ENCODE measurements at places on chromosomes 2 and 18.
A peak's percentile ranks its signal among the peaks of the same experiment; 100 is the strongest.

- DNase-seq, result no peak
These were observed 66.8 kb downstream of the REL start for GRCh38 chr2:60948161-60948560.

DNA sequence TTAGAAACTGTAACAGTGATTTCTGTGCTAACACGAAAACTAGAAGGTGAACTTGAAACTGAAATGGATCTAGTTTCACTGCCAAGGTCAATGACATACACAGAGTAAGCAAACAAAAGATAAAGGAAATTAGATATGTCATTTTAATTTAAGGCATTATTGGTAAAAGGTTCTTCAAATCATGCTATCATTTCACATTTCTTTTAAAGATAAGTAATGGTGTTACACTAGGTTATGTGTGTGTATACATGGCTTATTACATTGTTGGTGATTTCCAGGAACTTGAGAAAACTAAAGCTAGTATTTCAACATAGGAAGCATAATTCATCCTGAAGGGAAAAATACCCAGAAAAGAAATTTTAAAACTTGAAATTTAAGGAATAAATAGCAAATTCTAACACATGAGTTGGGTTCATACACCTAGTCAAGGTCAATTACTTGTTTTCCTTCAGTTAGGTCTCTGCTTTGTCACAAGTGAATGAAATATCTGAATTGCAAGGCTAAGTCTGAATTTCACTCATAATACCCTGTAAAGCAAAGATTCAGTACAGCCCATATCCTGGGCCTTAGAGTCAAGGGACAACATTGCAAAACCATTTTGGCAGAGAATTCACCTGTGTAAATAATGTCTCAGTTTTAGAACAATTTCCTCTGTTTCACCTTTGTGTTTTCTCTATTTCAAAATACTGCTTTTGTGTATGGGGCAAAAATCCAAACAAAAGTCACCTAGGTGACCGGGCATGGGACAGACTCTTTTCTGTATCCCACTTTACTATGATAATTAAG is 141.6 kb downstream of the SRBD1 start:
- no peak for DNase-seq

DNA sequence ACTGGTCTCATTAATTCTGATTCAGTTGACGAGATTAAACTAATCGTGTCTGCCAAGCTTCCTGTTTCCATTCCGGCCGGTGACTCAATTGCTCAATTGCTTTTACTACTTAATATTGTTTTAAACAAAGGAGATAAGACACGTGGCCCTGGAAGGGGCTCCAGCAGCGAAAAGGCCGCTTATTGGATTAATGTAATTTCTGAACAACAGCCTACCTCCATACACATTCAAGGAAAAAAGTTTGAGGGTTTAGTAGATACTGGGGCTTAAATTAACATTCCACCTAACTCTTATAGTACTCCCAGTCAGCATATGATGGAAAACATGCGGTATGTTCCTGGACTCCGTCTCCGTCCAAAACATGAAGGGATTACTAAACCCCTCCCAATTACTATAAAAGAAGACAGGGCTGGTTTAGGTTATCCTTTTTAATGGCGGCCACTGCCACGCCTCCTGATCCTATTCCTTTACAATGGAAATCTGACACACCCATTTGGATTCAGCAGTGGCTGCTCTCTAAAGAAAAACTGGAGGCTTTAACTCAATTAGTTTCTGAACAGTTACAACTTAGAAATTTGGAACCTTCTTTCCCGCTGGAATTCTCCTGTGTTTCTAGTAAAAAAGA is 27.1 kb downstream of the VPS54 start:
- DNase-seq, result no peak

DNA sequence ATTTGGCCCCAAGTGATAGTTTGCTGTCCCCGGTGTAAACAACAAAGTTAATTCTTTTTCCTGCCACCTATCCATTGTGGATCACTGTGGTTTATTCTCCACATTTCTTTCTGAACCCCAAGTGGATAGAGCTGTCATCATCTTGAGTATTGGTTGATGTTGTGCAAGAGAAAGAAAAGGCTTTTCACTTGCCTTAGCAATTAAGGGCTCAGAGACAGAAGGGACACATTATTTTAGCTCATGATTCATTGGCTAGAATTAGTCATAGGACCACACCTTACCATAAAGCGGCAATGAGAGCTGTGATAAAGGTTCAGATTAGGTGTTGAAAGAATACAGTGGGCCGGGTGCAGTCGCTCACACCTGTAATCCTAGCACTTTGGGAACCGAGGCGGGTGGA is 442.1 kb upstream of the DCC start:
- DNase-seq, result no peak

GRCh38 chr2:38751596-38752410 is 642 bp upstream of the SRSF7 start:
- DNase-seq, result no peak

DNA sequence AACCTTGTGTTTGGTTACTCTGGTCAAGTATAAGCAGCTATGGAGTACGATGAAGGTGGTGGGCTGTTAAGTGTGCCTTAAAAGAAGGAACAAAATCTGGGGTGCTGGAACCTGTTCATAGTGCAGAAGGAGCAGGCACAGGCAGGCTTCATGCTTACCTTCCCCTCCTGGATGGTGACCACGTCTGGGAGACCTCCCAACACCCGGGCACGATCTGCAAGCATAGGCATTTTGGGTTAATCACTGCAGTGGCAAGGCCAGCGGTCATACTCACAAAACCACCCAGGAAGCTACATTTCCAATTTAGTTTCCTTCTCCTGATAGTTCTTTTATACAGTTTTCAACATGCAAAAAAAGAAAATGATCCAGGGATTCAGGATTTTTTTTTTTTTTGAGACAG is 58.7 kb upstream of the LPIN2 start:
- DNase-seq, result no peak

- DNase-seq, result no peak
These were observed 288.5 kb downstream of the PDE11A start for GRCh38 chr2:177783835-177784744.

- DNase-seq, result no peak
These were observed 395.6 kb downstream of the SPAG16 start for GRCh38 chr2:213679894-213680293.

GRCh38 chr2:136134126-136134525 is 16.2 kb upstream of the CXCR4 start:
- DNase-seq, result peak; percentile 54

DNA sequence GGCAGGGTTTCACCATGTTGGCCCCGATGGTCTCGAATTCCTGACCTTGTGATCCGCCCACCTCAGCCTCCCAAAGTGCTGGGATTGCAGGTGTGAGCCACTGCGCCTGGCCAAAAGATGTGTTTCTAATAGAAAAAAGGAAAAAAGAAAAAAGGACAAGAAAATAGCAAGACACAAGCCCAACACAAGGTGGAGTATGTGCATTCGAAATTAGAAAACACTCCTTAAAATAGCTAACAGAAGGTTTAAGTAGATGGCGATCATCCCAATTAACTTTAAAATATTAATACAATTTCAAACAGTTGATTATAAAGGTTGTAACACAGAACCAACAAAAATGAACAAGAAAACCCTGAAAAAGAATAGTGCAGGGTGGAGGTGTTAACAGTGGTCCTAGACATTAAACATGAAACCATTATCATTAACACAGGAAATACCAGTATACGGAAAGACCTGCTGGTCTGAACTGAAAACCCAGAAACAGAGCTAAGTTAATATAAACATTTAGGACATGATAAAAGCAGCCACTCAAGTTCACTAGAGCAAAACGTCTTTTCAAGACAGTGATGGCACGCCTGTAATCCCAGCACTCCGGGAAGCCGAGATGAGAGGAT is 57.9 kb downstream of the HDLBP start:
- DNase-seq, result no peak

DNA sequence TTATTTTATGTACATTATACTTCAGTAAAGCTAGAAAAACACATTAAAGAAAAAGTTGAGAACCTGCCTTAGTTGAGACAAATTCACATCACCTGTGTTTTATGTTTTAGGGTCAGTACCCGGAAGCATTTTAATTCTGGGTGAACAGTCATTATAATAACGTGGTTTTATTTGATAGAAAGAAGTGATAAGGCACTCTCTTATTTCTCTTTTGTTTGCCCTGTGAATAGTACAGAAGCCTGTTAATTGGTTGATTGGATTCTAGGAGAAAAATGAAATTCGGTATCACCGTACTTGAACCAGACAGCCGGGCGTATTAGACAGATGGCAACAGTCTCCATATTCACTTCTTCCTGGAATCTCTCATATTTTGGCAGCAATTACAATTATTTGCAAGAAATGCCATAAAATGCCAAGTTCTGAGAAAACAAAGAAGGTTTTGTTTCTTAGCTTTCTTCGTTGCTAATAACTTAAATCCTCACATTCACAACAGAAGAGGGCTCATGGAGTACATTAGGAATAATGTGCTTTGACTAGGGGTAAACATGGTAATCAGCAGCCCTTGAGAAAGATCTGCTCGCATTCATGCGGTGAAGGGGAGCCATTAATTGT is 168.7 kb upstream of the RASGRP3 start:
- DNase-seq, result no peak

DNA sequence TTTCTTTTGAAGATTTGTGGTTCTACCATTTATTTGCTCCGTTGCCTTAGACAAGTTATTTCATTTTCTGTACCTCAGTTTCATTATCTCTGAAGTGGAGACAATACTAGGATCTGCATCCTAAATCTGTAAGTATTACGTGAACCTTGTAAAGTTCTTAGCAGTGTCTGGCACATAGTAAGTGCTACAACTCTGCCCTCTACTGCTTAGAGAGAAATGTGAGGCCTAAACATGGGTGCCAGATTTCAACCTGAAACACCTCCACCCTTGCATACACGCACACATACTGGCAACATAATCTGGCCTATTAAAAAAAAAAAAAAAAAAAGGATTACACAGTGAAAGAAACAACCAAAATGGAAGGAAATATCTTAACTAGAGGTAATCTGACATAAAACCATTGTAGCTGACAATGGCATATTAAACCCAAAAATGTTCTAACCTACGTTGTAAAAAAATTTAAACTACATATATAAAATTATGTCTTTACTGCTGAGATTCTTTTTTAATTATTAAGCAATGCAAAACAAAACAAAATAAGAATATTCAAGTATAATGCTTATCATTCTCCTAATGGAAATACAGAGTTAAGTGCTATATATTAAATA is 132.6 kb downstream of the MAP2 start:
- DNase-seq, result no peak

DNA sequence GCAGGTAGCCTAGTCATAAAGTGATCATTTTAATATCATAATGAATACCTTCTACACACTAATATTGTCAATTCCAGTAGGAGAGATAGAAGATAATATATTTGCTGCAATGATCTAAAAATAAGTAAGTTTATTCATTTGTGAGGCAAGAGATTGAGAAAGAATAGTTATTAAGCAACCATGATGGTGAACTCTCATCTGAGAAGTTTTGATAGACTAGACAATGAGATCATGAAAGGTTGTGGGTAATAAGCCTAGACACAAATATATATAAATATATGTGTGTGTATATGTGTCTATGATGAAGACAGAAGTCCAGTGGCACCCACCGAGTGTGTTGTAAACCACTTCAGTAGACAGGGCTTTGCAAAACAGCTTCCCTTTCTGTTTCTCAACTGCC is 181.0 kb upstream of the CHST9 start:
- no peak for DNase-seq

GRCh38 chr2:25000036-25000435 is 28.3 kb upstream of the DNAJC27 start:
- DNase-seq, result no peak

DNA sequence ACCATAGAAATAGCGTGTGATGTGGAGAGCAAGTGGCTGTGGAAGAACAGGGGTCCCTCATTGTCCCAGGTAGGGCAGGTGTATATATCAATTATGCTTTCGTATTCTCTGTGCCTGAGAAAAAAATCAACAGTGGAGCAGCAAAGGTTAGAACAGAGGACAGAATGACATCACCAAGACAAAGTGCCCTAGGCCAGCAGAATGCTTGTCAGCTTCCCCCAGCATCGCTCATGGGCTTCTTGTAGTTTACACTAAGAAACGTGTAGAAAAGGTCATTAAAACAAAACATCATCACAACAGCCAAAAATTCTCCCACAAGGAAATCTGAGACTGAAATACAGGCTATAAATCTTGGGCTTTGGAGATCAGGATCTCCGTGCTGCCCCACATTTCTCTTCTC is 288.0 kb downstream of the TDRD15 start:
- no peak for DNase-seq

DNA sequence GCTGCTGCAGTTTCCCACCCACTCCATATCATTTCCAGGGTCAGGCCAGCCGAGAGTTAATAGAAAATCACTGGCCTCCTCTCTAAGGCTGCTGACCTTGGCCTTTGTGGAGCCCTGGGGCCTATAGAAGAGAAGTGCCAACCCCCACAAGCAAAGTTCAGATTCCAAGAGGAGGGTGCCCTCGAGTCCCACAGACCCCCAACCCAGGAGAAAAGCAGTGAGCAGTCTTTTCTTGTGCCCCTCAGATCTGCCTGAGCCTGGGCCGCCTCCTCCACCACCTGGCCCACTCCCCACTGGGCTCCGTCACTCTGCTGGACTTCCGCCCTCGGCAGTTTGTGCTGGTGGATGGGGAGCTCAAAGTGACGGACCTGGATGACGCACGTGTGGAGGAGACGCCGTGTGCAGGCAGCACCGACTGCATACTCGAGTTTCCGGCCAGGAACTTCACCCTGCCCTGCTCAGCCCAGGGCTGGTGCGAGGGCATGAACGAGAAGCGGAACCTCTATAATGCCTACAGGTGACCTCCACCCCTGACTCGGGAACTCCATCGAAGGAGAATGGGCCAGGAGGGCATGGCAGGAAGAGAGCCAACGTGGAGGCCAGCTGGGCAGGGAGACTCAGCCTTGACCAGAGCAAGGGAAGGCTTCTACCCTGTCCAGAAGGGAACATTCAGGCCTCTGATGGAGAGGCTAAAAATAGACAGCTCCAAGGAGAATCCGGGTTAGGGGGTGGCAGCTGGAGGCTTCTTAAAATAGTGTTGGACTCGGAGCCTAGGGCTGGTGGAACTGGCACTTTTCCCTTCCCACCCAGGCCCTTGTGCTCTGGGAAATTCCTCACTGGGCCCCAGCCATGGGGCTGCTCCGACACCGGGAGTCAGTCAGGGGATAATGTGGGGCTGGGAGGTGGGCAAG is 6.2 kb downstream of the PKDCC start:
- DNase-seq, result no peak

DNA sequence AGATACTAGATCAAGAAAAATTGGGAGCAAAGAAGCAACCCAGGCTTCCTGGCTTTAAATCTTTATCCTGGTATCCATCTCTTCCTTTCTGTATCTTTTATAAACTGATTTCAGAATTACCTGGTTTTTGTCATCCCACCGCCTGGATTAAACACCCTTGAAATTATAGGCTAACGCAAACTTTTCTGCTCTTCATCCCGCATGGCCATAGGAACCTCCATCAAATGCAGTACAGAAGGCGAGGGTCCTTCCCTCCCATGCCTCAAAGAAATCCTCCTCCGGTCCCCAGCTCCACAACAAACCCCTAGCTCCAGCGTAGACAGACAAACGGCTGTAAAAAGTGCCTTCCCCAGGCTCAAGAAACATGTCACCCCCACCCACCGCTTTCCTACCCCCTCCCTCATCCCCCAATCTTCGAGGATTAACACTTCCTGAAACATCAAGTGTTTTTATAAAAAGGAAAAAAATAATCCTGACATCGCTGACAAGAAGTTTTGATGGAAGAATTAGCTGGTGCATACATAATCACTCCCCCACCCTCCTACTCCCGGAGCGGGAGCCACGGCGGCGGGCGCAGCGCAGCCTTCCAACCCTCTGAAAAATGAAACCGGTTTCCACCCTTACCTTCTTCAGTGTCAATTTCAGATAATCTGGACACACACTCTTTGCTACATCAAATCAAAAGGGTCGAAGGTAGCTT is 7.6 kb downstream of the DLX1 start:
- no peak for DNase-seq
